ENCODE measurements at places on chromosomes 5 and 9.

GRCh38 chr9:136204838-136205706, at the start of gene LHX3:
Gene LHX3 (minus strand): TSS chr9:136205128. CDS start chr9:136205012, 116 bp downstream.
- DNase-seq: peak; percentile 73

GRCh38 chr5:107669096-107670031, 1.4 kb downstream of the EFNA5 start:
- peak; percentile 83 for DNase-seq

- DNase-seq: peak; percentile 66
Observed at GRCh38 chr9:128341435-128341849, 1.1 kb downstream of the SLC27A4 start.

- peak; percentile 39 for DNase-seq
Observed at GRCh38 chr5:88480801-88481499, 212.3 kb upstream of the TMEM161B start.

DNA sequence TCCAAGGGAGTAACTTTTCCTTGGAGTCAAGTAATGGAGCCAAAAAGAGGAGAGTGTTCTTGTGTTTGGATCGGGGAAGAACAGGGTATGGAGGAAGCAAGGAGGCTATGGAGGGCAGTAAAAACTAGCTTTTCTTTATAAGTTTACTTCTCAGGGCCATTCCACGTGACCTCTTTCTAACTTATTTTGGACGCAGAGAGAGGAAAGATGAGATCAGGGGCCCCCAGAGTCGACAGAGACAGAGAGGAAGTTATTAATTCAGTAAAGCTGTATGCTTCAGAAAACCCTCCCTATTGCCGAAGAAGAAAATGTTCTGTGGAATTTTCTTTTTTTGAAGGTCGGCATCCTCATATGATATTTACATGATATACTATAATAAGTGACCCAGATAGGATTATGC, 233.8 kb upstream of the MPDZ start:
- peak; percentile 72 for DNase-seq

DNA sequence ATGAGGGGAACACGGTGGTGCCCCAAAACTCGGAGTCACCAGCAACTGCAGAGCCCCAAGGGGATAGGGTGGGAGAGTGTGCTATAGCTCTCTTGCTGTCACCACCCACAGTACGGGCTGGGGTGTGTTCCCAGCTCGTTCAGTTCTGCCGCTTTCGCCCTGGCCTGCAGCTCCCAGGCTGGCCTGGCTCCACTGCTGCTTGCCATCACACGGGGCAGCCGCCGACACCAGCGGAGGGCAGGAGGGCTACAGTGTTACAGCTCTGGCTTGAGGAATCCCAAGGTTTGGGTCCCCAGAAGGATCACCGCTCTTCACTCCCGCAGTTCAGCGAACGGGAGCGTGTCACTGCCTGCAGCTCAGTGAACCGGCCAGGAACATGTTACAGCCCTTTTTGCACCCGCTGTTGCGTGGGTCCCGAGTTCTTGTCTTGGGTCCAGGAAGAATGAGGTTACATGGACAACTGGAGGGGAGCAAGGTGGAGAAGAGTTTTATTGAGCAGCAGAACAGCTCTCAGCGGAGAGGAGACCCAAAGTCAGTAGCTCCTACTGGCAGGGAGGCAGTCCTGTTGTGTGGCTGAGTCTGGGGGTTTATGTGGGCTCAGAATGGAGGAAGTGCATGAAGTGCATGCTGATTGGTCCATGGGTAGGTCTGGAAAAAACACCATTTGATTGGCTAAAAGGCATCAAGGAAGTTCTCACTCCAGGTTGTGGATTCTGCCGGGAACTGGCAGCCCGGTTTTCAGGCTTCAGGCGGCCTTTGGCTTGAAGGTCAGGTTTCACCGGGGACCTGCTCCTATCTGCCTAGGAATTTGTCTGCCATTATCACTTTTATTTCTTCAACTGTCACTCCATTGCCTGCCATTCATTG, 113.4 kb downstream of the EHMT1 start:
- no peak for DNase-seq

DNA sequence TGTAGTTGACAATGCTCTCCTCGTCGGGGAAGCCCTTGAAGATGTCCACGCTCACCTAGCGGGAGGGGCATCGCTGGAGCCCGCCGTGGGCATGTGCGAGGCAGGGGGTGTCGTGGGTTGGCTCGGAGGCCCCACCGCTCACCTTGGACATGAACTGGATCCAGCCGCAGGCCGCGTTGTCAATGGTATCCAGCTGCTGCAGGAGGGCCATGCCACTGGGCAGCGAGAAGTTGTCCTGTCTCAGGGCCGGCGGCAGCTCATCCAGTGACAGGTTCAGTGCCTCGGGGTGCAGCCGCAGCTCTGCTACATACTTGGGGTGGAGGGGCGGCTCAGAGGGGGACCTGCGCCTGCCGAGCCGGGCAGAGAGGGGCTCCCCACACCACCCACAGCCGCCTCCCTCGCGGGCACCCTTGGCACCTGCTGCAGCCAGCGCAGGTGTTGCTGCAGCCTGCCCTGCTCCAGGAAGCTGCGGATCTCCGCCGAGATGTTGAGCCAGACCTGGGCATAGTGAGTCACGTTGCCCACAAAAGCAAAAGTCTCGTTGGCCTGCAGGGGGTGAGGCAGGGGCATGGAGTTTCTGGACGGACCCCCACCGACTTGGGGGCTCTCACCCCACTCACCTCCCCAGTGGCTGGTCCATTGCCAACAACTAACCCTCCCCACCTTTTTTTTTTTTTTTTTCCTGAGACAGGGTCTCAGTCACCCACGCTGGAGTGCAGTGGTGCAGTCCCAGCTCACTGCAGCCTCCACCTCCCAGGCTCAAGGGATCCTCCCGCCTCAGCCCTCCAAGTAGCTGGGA, 9.1 kb downstream of the ABCA2 start:
- no peak for DNase-seq

DNA sequence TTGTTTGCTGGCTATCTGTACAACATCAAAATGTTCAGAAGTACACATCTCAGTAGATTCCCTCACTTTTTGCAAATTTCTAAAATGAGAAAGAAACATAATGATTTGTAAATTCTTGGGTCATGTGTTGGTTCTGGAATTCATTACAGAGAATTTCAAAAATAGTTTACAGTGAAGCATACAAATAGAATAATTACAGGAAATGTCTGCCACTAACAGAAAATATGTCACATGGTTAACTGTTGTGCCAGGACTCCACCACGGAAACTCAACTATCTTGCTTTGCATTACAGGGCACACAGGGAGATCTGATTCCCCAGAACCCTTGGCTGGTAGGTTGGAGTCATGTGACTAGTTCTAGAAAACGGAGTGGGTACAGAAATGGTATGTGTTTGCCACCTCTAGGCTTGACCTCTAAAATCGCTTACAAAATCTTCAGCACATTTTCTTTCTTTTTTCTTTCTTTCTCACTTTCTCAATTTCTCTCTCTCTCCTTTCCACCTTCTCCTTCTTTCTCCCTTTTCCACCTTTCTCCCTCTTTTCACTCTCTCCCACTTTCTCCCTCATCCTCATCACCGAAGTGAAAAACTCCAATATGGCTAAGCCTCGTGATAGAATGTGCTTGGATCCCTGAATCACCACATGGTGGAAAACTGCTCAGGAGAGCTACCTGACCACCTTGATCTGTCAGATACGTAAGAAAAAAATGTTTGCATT, 32.4 kb downstream of the RASEF start:
- DNase-seq: no peak

- no peak for DNase-seq
Observed at GRCh38 chr5:142833517-142834449, 63.6 kb downstream of the ARHGAP26 start.

DNA sequence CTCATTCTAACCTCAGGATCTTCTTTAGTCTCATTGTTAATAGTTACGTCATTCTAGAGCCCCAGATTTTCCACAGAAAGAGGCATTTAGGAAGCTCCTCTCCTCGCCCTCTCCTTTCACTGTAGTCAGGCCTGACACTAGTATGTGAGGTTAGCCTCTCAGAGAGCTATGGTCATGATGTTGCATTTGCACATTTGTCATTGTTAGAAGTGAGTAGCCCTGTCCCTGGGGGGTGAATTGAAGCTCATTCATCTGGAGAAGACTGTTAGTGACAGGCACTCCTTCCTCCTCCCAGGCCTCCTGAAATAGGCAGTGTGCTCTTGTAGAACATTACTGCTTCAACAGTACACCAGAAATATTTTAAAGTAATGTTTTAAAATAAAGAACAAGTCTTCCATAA, 26.6 kb upstream of the LRRTM2 start:
- DNase-seq: peak; percentile 96

- DNase-seq: peak; percentile 81
Observed at GRCh38 chr9:112819635-112820496, 69.3 kb downstream of the SNX30 start.

All from eye (tissue), 1 donor.